Thoracic aorta (tissue), 2 donors: ENCODE measurements at places on chromosomes 1 and 21. TPM values are rescaled to one million over a fixed set of nuclear protein-coding genes. Genes with fewer than 3 reads are reported as not detected.

DNA sequence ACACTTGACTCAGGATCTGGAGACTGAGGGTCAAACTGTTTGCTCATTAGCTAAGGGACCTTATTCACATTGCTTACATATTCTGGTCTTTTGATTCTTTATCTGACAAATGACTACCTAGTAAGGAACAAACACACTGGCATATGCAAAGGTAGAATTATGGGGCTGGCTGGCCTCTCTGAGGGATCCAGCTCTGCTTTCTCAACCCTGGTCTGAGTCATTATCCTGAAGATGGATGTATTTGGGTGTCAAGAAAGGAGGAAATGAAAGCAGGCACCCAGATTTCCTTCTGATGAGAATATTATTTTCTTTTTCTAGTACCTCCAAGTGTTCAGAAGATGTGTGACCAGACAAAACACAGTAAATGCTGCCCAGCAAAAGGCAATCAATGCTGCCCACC lies 6.0 kb downstream of the SMCP start:
- H3K27ac ChIP-seq, result no peak overlapping the region
- no peak for DNase-seq

DNA sequence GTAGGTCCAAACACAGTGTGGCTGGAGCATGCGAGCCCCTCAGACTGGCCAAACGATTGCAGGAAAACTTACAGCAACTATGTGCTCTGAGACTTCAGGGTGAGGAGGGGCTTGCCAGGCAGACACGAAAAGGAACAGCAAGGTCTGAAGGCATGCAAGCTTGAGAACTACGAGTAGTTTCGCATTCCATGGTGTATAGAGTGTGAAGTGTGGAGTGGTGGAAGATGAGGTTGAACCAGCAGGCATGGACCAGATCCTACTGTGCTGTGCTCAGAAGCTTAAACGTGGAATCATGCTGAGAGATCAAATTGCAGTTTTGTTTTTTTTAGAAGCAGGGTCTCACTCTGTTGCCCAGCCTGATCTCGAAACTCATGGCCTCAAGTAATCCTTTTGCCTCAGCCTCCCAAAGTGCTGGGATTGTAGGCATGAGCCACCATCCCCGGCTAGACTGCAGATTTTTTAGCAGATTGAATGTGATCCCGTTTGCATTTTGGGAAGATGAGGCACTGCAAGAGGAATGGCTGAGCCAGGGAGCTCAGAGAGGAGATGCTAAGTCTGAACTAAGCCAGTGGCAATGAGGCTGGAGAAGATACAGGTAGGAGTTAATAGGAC lies 5.1 kb upstream of the TFAP2E start:
- DNase-seq, result no peak
- no peak overlapping the region for H3K27ac ChIP-seq
- no peaks in the 10 kb centered on the region for H3K27me3 ChIP-seq
- peaks cover 8% of the 10 kb centered on the region for H3K4me1 ChIP-seq
- H3K4me3 ChIP-seq, result no peak overlapping the region
- H3K36me3 ChIP-seq, result peaks cover 3% of the 10 kb centered on the region

- no peak for DNase-seq
- H3K4me3 ChIP-seq, result no peak overlapping the region
- no peaks in the 10 kb centered on the region for H3K27me3 ChIP-seq
- no peaks in the 10 kb centered on the region for H3K36me3 ChIP-seq
- H3K4me1 ChIP-seq, result no peaks in the 10 kb centered on the region
Measured at GRCh38 chr1:45793942-45794604, 9.3 kb upstream of the MAST2 start.

DNA sequence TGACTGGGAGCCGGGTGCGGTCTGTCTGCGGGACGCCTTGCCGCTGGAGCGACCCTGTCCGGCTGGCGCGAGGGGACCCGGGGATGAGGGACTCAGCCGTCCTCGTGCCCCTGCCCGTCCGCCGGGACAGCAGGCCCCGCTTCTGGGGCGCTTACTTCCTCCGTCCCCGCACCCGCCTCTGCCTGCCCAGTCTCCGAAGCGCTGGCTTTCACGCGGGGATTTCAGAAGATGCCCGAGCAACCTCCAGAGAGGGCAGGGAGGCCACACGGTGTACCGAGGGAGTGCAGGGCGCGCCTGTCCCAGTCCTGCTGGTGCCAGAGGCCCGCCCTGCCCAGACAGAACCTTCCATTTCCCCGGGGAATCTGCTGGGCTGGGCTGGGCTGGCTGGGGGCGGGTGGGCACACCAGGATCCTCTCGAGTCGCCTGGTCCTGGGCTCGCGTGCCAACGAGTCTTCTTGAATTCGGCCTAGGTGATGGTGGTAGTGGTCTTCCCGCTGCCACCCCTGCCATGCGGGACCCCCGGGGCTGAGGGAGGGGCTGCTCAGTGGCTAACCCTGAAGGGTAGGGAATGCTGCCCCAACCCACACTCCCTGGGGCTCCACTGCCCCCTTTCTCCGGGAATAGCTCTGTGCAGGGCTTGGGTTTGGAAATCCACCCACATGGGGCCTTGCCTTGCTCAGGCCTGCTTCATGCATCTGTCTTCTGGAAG lies 2.5 kb upstream of the TRPM2 start:
- H3K27ac ChIP-seq, result no peak overlapping the region
- DNase-seq, result no peak
- no peaks in the 10 kb centered on the region for H3K27me3 ChIP-seq
- H3K4me1 ChIP-seq, result no peaks in the 10 kb centered on the region

DNA sequence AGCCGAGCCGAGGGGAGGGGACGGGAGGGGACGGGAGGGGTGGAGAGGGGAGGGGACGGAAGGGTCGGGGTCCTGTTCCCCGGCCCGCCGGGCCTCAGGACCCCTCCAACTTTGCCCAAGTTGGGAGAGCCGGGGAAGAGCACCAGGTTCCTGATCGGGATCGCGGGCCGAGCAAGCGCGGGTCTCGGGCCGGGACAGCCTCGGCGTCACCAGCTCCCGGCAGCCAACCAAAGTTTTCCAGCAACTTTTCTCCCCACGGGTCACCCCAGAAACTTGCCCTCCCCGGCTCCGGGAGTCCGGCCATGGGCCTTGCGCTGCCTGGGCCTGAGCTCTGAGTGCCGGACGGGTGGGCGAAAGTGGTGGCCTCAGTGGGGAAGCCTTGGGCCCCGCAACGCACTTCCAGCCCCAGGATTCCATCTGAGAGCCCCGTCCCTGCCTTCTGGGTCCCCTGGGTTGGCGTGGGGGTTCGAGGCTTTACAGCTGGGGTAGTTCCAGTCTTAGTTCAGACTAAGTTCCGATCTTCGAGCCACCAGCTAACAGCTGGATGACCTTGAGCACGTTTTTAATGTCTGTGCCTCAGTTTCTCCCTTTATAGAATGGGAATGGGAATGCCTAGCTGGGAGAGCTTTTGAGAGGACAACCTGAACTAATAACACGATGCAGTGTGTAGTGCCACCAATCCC lies 458 bp downstream of the ZC3H12A start:
- H3K4me1 ChIP-seq, result peaks cover 80% of the 10 kb centered on the region
- H3K27ac ChIP-seq, result peak overlapping the region; percentile 98
- DNase-seq, result no peak
- no peaks in the 10 kb centered on the region for H3K36me3 ChIP-seq
- H3K4me3 ChIP-seq, result peak overlapping the region; percentile 80

DNA sequence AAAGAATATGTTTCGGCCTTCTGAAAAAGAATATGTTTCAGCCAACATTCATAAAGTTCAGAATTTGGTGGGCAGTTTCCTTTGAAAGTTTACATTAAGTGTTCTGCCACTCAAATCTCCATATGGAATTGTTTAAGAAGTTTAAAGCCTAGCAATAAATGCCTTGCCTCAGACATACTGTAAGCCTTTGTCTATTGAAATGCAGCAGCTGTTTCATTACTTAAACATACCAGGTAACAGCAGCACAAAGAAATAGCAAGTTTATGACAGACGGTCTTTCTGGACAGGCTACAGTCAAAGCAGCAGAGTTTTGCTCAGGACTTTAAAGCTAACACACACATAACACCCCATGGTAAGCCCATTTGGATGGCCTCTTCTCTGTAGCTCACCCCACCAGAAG lies 38.5 kb upstream of the C1orf105 start:
- no peak for DNase-seq
- H3K36me3 ChIP-seq, result no peaks in the 10 kb centered on the region
- H3K4me1 ChIP-seq, result peaks cover 9% of the 10 kb centered on the region
- H3K27me3 ChIP-seq, result no peaks in the 10 kb centered on the region

- H3K27me3 ChIP-seq, result no peaks in the 10 kb centered on the region
- no peak for DNase-seq
- H3K36me3 ChIP-seq, result no peaks in the 10 kb centered on the region
- no peak overlapping the region for H3K27ac ChIP-seq
- H3K4me1 ChIP-seq, result no peaks in the 10 kb centered on the region
- H3K4me3 ChIP-seq, result no peak overlapping the region
Measured at GRCh38 chr1:115217150-115218033, 120.7 kb downstream of the NGF start.

GRCh38 chr1:231036416-231036815 lies 3.6 kb downstream of the FAM89A start:
- no peak overlapping the region for H3K27ac ChIP-seq
- H3K27me3 ChIP-seq, result no peaks in the 10 kb centered on the region
- no peak for DNase-seq
- peaks cover 8% of the 10 kb centered on the region for H3K4me1 ChIP-seq

- H3K36me3 ChIP-seq, result no peaks in the 10 kb centered on the region
- H3K4me1 ChIP-seq, result peaks cover 16% of the 10 kb centered on the region
- H3K4me3 ChIP-seq, result no peak overlapping the region
- H3K27ac ChIP-seq, result no peak overlapping the region
Measured at GRCh38 chr1:78054559-78054958, 8.8 kb downstream of the GIPC2 start.

- H3K36me3 ChIP-seq, result peaks cover 47% of the 10 kb centered on the region
- no peaks in the 10 kb centered on the region for H3K27me3 ChIP-seq
- no peak for DNase-seq
- H3K27ac ChIP-seq, result peak overlapping the region; percentile 98
- H3K4me3 ChIP-seq, result peak overlapping the region; percentile 93
- H3K4me1 ChIP-seq, result peaks cover 25% of the 10 kb centered on the region
Measured at GRCh38 chr1:150577557-150578271, 1.7 kb downstream of the MCL1 start.

- H3K36me3 ChIP-seq, result no peaks in the 10 kb centered on the region
- no peaks in the 10 kb centered on the region for H3K4me1 ChIP-seq
- DNase-seq, result no peak
- no peak overlapping the region for H3K27ac ChIP-seq
Measured at GRCh38 chr1:42434340-42434739, 21.5 kb downstream of the ZMYND12 start.

GRCh38 chr1:90717665-90718410 lies 736 bp upstream of the BARHL2 start:
- no peak for DNase-seq
- no peak overlapping the region for H3K27ac ChIP-seq
- H3K36me3 ChIP-seq, result no peaks in the 10 kb centered on the region

GRCh38 chr1:110298991-110299390 lies 40.2 kb upstream of the RBM15 start:
- H3K36me3 ChIP-seq, result no peaks in the 10 kb centered on the region
- H3K4me3 ChIP-seq, result no peak overlapping the region
- no peaks in the 10 kb centered on the region for H3K4me1 ChIP-seq
- no peaks in the 10 kb centered on the region for H3K27me3 ChIP-seq

GRCh38 chr1:204872262-204872881 lies 1.7 kb downstream of the NFASC start:
- no peak overlapping the region for H3K27ac ChIP-seq
- no peak overlapping the region for H3K4me3 ChIP-seq
- no peaks in the 10 kb centered on the region for H3K36me3 ChIP-seq

DNA sequence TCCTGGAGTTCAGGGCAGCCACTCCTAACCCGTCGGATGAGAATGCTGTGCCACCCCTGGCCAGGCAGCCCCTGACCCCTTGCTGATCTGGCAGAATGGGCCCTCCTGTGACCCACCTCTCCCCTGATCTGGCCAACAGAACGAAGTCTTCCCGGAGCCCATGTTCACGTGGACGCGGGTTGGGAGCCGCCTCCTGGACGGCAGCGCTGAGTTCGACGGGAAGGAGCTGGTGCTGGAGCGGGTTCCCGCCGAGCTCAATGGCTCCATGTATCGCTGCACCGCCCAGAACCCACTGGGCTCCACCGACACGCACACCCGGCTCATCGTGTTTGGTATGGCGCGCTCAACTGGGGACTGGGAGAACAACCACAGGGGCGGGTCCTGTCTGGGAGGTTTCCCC lies 104.1 kb upstream of the KLHDC7A start:
- no peaks in the 10 kb centered on the region for H3K27me3 ChIP-seq
- no peak for DNase-seq
- no peak overlapping the region for H3K27ac ChIP-seq
- no peaks in the 10 kb centered on the region for H3K4me1 ChIP-seq
- no peak overlapping the region for H3K4me3 ChIP-seq

DNA sequence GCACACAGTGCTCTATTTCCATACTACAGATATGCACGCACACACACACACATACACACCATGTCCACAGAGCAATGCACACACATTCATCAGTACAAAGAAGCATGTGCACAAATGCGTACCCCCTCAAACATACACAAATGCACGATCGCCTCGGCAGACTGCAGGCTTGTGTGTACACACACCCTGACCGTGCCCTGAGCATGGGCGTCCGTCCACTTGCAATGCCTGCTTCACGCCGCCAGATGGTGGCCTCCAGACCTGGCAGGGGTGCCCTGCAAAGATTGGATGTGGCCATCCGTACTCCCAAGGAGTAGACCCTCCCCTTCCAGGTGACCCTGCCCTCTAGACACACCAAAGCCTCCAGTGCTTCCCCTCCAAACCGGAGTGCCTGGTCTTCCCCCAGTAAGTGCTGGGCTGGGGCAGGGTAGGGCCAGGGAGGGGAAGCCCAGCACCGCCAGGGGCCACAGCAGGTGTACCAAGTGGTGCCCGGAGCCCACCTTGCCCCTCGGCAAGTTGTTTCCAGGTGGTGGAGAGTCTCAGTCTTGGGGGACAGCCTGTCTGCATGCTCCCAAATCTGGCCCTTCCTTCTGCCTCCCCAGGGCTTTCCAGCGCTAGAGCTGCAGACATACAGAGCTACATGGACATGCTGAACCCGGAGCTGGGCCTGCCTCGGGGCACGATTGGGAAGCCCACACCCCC lies 20.6 kb downstream of the ESPN start:
- peaks cover 10% of the 10 kb centered on the region for H3K27me3 ChIP-seq
- no peaks in the 10 kb centered on the region for H3K4me1 ChIP-seq
- H3K27ac ChIP-seq, result no peak overlapping the region

DNA sequence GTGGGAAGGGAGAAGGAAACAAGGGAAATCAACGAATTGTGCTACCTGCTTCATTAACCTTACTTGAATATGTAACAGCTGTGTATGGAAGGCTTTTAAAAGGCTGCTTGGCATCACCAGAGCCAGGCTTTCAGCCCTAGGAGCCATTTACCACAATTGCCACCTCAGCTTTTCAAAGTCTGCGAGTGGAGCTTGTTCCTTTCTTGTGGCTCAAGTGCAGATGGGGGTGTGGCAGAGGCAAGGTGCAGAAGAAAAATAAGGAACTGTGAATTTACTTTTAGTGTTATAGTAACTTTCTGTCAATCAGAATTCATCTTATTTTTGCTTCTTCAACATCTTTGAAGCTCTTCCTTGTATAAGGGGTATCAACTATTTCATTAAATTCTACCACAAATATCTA lies 17.6 kb downstream of the CLCA2 start:
- DNase-seq, result no peak

Gene TBX15
- total RNA-seq, result 6.8 TPM

Gene TNFRSF14
- total RNA-seq, result 55.6 TPM

Gene C1orf115
- 6.8 TPM for total RNA-seq

Gene MTMR11
- 50.8 TPM for total RNA-seq

Gene CFHR2
- total RNA-seq, result not detected

Gene KRTAP11-1
- total RNA-seq, result not detected

Gene DIO1
- total RNA-seq, result not detected

Gene SEC22B
- 44.8 TPM for total RNA-seq

Gene SH3D21
- total RNA-seq, result 5.6 TPM

Gene TPTE
- not detected for total RNA-seq

Gene PTPN7
- total RNA-seq, result 4.3 TPM

Gene TNFRSF25
- 48.2 TPM for total RNA-seq

Gene KLHL20
- 75.8 TPM for total RNA-seq

Gene CNN3
- 257 TPM for total RNA-seq

Gene LHX8
- not detected for total RNA-seq

Gene ST6GALNAC5
- 19.8 TPM for total RNA-seq
